Transverse colon (tissue), 4 donors: ENCODE measurements at places on chromosomes 5 and 9.

- no peak for DNase-seq
Measured at GRCh38 chr5:79694652-79695051, 5.0 kb downstream of the CMYA5 start.

DNA sequence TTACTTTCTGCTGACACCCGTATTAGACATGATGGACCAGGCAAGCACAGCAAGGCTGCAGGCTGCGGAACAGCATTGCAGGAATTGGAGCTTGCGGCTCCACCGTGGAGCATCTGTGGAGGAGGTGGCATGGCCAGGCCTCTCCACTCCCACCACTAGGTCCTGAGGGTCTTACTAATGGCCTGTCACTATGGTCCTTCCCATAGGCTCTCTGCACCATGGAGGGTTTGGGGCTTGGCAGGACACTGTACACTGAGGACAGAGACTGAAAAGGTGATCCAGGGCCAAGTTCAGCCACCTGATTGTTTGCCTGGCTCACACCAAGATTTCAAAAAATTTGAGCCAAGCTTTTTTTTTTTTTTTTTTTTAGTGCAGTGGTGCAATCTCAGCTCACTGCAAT is 14.3 kb upstream of the ZBTB43 start:
- DNase-seq, result no peak

GRCh38 chr5:88487066-88487465 is 218.4 kb upstream of the TMEM161B start:
- DNase-seq, result no peak

DNA sequence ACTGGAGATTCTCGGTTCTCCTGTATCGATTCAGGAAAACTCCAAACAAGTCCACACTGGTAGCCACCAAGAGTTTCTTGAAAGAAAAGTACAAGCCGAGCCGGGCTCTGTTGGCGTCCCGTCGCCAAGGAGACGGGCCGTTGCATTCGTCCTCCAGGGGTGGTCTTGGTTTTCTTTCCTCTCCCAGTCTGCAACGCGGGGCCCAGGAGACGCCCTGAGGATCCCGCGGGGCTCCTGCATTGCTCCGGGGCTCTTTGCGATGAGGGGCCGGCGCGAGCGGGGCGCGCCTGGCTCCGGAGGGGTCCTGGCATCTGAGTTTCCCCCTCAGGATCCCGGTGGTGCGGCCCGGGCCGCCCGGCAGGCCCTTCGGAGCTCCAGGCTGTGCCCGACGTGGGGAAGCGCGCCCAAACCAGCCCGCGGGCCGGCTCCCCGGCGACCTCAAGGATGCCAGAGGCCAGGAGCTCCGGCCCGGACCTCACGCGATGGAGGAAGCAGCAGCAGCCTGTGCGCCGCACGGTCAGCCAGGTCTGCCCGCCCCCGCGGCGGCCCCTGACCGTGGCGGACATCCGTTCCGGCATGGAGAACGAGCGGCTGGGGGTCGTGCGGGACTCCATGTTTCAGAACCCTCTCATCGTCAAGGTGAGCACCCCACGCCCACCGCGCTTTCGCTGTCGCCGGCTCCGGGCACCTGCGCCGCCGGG is at the start of gene CFAP77:
TSS of gene CFAP77 (plus strand) at position 384 of the 701 bp plus-strand sequence. CDS start at position 445, 61 bp downstream.
- peak; percentile 24 for DNase-seq

DNA sequence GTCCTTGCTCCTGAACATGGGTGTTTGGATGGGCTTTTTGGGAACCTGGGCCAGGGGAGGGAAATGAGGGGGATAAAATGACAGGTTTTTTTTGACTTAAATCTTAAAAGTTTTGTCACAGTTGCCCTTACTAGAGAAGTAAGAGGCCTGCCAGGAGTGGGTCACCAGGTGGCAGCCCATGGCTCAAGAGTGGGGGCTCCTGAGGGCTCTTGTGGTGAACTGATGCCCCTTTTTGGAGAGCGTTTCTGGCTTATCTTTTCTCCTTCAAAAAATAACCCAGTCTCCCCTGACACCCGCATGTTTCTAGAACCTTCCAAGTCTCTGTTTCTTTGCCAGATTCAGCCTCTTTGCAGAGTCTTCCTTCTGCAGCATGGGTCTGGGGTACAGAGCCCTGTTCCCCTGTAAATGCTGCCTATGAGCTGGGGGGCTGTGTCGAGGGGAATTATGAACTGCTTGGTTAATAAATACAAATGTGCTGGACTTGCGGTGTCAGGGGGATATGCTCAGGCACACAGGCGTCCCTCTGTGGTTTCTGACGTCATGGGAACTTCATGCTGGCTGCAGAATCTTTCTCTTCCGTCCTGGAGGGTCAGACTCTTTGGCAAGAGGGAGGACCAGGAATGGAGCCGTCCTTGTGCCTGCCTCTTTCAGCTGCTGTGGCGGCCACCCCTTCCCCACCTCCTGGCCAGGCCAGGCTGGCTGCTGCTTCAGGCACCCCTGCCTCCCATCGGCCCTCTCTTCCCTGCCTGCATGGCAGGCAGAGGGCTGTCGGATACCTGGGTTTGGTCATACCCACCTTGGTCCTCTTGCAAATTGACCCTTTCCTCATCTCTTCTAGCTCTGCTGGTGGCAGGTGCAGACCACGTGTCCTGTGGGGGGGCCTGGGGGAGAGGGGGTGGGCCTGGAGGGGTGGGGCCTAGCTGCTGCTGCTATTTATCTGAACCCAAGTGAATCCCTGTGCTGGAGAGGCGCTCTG is 30.1 kb downstream of the PTPA start:
- DNase-seq, result peak; percentile 69

DNA sequence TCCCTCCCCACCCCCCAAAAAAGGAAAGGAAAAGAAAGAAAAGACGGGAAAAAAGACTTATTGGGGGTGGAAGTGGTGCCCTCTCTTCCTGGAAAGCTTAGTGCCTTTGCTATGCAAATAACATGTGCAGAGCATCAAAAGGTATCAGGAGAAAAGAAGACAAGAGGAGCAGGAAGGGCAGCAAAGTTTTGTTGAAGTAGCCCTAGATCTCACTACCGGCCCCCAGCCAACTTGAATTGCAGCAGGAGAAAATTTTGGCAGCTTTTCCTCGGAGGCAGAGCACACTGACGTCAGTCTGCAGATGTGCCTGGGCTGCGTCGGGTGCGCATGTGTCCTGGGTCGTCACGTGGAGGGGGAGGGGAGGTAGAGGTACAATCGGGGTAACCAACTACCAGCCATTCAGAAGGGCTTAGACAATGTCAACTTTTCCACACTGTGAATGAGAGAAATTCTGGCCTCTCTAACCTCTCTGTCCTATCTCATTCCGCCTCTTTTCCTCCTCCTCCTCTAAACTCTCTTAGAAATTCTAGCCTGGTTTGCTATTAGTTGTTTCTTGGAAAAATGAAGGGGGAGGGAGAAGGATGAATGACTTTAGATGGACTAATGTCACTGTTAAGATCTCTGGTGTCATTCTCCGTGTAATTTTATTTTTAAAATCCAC is at the start of gene ADAMTS6:
TSS of gene ADAMTS6 (minus strand) at position 286 of the 661 bp plus-strand sequence. CDS start 8,247 bp downstream, outside the sequence.
- peak; percentile 85 for DNase-seq

DNA sequence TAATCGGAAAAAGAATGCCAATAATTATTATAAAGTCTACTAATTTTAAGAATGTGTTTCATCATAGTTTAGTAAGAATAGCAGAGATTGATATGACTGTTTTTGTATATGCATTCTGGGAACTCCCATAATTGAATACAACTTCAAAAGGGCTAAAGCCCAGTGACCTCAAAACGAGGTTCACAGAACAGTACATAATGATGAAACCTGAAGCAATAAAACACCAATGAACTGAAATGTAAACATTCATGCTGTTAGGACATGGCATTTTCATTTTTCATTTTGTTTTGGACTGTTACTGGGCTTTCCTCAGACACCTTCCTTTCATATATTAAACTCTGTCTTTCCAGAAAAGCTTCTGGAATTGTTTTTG is 684 bp upstream of the JMY start:
- no peak for DNase-seq

DNA sequence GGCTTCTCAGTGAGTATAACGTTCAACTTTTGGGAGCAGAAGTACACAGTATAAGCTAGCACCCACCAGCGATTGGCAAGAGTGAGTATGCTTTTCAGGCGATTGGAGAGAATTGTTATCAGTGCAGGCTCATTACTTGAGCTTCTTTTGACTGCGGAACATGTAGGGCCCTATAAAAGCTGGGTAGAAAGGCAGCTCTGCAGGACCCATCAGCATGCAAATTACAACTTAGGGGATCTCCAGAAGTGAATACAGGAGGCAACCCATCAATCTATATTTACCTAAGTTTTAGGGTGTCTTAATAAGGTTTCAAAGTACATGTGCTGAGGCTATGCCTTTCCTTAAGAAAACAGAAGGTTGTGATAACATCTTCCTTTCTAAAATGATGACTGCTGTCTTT is 225.0 kb downstream of the MLLT3 start:
- no peak for DNase-seq

DNA sequence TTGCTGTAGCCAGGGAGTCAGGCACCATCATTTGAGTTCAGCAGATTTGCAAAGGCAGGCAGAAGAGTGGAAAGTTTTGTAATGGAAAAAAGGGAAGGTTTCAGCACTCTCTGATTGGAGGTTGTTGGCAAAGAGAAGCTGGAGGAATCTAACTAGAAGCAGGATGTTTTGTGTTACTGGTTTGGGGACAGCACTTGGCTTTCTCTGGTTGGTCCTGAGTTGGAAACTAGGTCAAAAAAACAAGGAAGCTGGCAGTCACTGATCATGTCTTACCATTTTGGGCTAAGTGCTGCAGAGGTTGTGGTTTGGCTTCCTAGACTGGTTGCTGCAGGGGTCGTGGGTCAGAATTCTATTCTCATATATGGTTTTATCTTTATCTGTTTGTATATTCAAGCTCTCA is 189.8 kb downstream of the DRD1 start:
- DNase-seq, result no peak

GRCh38 chr9:37939575-37940095 is 35.7 kb upstream of the SLC25A51 start:
- DNase-seq, result no peak

DNA sequence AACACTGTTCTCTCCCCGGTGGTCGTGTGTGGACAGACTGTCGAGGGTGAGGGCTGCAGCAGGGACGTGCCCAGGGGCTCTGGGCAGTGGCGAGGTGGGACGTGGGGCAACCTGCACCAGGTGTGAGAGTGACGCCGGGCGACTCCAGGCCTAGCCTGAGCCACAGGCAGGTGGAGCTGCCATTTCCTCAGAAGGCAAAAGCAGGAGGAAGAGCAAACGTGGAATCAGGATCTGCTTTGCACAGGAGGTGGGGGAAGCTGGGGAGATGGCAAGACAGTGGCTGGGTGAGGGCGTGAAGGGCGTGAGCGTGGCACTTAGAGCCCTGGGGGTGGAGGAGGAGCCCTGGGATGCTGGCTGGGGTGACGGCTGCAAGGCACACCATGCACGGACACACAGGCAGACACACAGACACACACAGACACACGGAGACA is 39.6 kb upstream of the NSMF start:
- no peak for DNase-seq
